ENCODE measurements at places on chromosomes 12 and 14. TPM values are rescaled to one million over a fixed set of nuclear protein-coding genes. Genes with fewer than 3 reads are reported as not detected.
A peak's percentile ranks its signal among the peaks of the same experiment; 100 is the strongest.

CMA1 gene
- total RNA-seq, result 7.2 TPM

DNA sequence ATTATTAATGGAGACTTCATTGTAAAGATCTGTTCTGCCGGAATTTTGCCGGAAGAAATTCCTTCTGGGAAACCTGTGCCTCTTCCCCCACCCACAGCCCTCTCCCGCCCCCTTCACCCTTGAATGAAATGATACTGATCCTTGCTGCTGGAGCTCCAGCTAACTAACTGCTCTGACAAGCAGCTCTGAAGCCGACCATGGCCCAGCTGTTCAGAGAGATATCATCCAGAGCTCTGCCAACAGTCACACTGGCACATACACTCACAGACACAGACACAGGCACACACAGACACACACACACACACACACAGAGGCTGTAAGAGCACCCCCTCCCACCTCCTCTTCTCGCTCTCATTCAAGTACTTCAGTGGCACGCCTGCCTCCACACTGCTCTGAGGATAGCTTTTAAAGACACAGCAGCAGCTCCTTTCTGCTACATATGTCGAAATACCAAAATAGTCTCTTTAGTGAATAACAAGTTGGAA lies 88.6 kb downstream of the R3HDM2 start:
- H3K4me1 ChIP-seq, result no peaks in the 10 kb centered on the region
- H3K27ac ChIP-seq, result peak overlapping the region; percentile 13
- H3K4me3 ChIP-seq, result no peak overlapping the region

GRCh38 chr14:59044707-59045106 lies 143.8 kb upstream of the DAAM1 start:
- no peaks in the 10 kb centered on the region for H3K4me1 ChIP-seq
- no peaks in the 10 kb centered on the region for H3K36me3 ChIP-seq
- H3K27me3 ChIP-seq, result no peaks in the 10 kb centered on the region
- no peak for DNase-seq
- no peak overlapping the region for H3K27ac ChIP-seq

- no peaks in the 10 kb centered on the region for H3K36me3 ChIP-seq
- H3K4me1 ChIP-seq, result no peaks in the 10 kb centered on the region
- DNase-seq, result no peak
- H3K27me3 ChIP-seq, result no peaks in the 10 kb centered on the region
Observed at GRCh38 chr12:46468160-46468559, 95.6 kb upstream of the SLC38A2 start.

GRCh38 chr12:105832806-105833205 lies 305.9 kb downstream of the NUAK1 start:
- no peaks in the 10 kb centered on the region for H3K36me3 ChIP-seq
- no peak for DNase-seq
- H3K4me3 ChIP-seq, result no peak overlapping the region
- H3K4me1 ChIP-seq, result no peaks in the 10 kb centered on the region
- no peak overlapping the region for H3K27ac ChIP-seq

All from breast epithelium (tissue), 4 donors.